Foreskin keratinocyte (primary cell): ENCODE measurements at places on chromosomes 7 and 10. TPM values are rescaled to one million over a fixed set of nuclear protein-coding genes. Genes with fewer than 3 reads are reported as not detected.

DNA sequence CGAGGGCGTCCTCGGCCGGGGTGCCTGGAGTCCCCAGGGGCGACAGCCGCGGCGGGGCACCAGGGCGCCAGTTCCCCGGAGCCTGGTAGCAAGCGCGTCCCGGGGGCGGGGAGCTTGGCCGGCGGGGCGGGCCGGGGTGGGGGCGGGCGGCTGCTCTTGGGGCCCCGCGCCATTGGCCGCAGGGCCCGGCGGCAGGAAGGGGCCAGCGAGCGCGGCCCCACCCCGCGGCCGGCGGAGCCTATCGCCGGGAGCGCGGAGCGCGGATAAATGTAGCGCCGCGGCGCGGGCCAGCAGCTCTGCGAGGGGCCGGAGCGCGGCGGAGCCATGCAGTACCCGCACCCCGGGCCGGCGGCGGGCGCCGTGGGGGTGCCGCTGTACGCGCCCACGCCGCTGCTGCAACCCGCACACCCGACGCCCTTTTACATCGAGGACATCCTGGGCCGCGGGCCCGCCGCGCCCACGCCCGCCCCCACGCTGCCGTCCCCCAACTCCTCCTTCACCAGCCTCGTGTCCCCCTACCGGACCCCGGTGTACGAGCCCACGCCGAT lies at the start of gene HHEX:
TSS of gene HHEX (plus strand) at position 293 of the 548 bp plus-strand sequence. CDS start at position 325, 32 bp downstream.
- no peak for DNase-seq

DNA sequence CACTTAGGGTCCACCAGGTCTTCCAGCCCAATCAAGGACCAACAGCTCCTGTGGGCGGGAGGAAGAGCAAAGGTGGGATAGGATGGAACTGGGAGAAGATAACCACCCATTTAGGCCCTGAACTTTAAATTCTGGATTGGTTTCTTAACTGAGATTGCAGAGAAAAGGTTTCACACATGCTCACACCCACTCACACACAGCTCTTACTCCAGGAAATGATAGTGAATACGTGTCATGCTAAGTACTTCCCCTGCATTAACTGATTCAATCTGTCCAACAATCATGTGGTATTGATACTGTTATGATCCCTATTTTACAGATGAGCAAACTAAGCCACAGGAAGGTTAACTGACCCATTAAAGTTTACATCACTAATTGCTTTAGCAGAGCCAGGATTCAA lies 4.6 kb upstream of the CYP3A4 start:
- DNase-seq: no peak

DNA sequence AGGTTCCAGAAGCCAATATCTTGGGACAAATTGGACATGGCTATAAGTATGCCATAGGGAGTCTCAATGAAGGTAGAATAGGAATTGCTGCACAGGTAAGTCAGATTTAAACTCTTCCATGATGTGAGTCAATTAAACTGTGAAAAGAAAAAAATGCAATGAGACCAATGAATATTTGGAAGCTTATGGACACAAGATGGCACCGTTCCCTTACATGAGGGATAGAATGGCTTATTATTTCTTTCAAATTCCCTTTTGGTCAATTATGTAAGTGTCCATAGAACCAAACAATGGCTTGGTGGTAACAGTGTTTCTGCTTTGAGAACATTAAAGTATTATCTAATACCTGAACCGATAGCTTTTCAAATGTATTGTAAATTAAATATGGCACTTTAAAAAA lies 35.6 kb downstream of the ACADSB start:
- no peak for DNase-seq

DNA sequence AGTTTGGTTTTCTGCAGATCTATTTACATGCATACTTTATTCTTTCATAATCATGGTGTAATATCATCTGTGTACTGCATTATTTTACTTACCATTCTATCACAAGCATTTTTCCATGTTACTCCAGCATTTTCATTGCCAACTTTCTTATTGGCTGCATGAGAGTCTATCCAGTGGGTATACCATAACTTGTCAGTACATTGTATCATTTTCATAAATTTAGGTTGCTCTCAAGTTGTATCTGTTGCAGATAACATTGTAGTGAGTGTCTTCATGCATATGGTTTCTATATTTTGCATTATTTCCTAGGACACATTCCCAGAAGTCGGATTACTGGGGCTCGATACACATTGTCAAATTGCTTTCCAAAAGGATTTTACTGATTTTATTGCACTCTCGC lies 87.2 kb upstream of the INSYN2A start:
- no peak for DNase-seq

DNA sequence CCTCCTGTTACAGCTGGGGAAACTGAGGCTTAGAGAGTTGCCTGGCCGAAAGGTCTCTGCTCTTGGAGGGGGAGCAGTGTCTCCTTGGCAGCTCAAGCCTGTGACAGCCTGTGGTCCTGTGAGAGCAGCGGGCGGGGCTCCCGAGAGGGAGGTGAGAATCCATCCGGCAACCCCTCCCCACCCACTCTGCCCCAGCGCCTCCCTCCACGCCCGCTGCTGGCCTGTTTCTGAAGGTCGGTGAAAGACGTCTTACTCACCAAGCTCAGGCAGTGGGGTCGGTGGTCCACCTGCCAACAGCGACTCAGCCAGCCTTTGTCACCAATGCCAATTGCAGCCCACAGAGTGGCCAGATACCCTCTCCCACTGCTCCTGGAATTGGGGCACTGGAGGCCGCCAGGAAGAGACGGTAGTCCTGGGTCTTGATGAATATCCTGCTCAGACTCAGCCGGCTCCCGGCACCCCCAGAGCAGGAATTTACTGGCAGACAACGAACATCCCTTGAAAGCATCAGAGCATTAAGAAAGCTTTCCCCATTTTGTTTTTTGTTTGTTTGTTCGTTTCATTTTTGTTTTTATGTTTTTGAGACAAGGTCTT lies 7.4 kb upstream of the TTYH3 start:
- no peak for DNase-seq

Gene ASAH2
- 3.5 and 4.0 TPM in 2 replicates for total RNA-seq
